ENCODE measurements at places on chromosomes 12 and 14.

DNA sequence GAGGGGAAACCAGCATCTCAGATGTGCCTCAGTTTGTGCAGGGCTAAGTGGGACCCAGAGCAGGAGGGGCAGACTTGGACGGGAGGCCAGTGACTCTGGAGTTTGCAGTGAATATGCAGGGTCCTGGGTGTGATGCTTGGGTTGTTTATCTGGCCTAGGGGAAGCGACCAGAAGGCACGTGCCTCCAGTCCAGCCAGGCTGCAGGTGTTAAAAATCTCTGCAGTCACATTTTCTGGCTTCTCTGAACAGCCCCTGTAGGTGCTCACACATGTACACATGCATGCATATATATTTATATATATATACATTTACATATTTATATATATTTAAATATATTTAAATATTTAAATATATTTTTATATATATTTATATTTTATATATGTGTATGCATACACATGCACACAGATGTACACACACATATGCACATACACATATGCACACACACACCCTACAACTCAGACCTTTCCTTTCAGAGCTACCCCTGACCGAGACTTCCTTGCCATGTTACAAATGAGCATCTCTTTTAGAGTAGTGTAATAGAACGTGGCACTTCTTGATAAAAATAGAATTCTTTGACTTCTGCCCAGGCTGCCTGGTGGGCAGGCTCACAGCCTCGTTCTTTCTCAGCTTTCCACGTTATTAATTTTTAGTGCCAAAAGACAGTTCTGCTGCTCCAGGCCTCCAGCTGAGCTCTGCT, 26.8 kb upstream of the TCL1B start:
- DNase-seq, result no peak
- H3K4me1 ChIP-seq, result no peaks in the 10 kb centered on the region
- H3K27ac ChIP-seq, result no peak overlapping the region
- H3K4me3 ChIP-seq, result no peak overlapping the region
- H3K36me3 ChIP-seq, result no peaks in the 10 kb centered on the region
- H3K27me3 ChIP-seq, result peaks cover 8% of the 10 kb centered on the region

GRCh38 chr12:95191060-95191696, 26.1 kb downstream of the FGD6 start:
- H3K4me1 ChIP-seq, result peaks cover 7% of the 10 kb centered on the region
- no peak for DNase-seq
- no peak overlapping the region for H3K4me3 ChIP-seq
- H3K27ac ChIP-seq, result no peak overlapping the region

- H3K27ac ChIP-seq, result no peak overlapping the region
- DNase-seq, result no peak
Observed at GRCh38 chr12:19778797-19779196, 339.5 kb downstream of the AEBP2 start.

DNA sequence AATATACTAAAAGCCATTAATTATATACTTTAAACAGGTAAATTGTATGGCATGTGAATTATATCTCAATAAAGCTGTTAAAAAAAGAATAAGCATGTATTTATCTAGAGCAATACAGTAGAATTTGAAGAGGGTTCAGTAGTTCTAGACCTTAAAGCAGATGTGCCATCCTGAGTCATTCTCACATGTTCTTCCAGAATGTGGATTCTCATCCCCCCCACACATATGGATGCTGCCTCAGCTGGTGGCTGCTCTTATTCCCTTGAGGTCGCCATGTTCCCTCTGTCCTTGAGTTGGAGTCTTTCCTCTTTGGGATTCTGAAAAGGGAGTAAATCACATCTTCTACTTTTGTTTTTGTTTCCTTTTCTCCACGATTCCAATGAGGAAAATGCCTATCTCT, 321.3 kb downstream of the AEBP2 start:
- no peaks in the 10 kb centered on the region for H3K27me3 ChIP-seq
- no peak for DNase-seq
- H3K4me1 ChIP-seq, result no peaks in the 10 kb centered on the region
- H3K4me3 ChIP-seq, result no peak overlapping the region

DNA sequence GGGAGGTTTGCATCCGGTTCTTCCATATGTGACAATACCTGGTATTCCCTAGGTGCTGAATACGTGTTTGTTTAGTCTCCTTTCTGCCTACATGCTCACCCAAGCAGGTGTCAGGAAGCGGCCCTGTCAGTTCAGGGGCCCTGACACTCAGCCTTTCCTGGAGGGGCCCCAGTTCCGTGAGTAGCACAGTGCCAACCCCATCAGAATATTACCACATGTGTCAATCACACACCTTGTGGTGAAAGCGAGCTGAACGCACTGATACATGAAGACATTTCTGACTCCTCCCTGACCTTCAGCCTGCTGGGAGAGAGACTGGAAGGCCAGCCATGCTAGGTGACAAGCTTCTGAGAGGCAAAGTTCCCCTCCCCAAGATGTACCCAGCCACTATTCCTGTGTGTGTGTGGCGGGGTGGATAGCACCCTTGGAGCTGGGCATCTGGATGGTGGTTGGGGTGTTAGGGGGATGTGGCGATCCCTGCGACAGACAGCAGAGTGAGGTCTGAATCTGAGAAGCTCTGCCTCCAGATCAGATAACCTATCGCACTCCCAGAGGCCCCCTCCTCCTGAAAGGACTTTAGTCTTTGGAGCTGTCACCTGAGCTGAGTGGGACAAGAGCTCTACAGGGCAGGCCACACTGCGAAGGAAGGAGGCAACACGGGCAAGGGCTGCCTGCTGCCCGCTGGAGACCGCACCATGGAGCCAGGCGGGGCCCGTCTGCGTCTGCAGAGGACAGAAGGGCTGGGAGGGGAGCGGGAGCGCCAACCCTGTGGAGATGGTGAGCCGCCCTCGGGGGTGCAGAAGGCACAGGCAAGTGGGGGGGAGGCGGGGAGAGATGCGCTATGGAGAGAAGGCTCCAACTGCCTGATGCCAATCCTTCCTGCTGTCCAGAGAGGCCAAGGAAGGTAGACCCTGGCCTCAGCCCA, at the start of gene SOAT2:
Gene SOAT2 (plus strand): TSS at position 604 of the 925 bp plus-strand sequence. CDS start 92 bp downstream, at position 696.
- H3K27ac ChIP-seq, result no peak within 1 kb of the TSS
- H3K4me1 ChIP-seq, result peaks cover 15% of the 10 kb centered on the region
- no peak for DNase-seq
- H3K36me3 ChIP-seq, result peaks cover 33% of the 10 kb centered on the region
- no peak within 1 kb of the TSS for H3K4me3 ChIP-seq

DNA sequence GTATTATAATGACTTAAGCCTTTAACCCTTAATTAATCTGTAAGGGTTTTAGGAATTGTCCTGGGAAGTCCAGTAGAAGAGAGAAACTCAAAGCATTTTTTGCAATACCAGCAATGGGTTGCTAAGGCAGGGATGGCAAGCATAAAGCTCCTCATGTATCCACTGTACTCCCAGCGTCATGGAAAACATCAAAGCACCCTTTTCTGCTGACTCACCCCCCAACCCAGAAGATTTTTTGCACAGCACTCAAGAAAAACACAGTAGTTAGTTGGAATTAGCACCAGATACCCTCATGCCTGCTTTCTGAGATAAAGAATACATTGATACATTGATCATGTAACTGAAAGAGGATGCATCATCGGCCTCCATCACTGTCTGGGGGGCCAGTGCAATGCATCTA, 199.1 kb upstream of the CNOT2 start:
- no peak overlapping the region for H3K4me3 ChIP-seq
- no peaks in the 10 kb centered on the region for H3K27me3 ChIP-seq
- DNase-seq, result peak; percentile 9
- H3K36me3 ChIP-seq, result no peaks in the 10 kb centered on the region
- H3K27ac ChIP-seq, result no peak overlapping the region
- peaks cover 4% of the 10 kb centered on the region for H3K4me1 ChIP-seq

GRCh38 chr12:40175045-40175444, 49.8 kb upstream of the LRRK2 start:
- no peaks in the 10 kb centered on the region for H3K36me3 ChIP-seq
- no peak for DNase-seq
- no peak overlapping the region for H3K4me3 ChIP-seq
- no peaks in the 10 kb centered on the region for H3K4me1 ChIP-seq

DNA sequence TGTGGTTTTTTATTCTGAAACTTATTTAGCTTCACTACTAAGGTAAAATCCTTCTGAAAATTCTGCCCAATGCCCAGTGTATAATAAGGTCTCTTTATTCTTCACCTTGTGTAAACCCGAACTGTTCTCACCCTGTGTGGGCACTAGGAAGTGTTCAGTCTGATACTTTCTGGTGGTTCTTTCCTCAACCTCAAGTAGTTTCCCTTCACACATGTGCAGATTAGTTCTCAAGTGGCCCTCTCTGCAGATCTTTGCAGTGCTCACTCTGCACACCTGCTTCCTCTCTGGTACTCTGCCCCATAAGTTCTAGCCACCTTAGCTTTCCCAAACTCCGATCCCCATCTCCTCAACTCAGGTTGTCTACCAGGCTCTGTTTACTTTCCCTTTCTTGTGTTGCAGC, 61.6 kb downstream of the RAD51B start:
- no peak for DNase-seq
- H3K36me3 ChIP-seq, result no peaks in the 10 kb centered on the region
- H3K27me3 ChIP-seq, result no peaks in the 10 kb centered on the region
- H3K4me1 ChIP-seq, result no peaks in the 10 kb centered on the region

- no peak overlapping the region for H3K27ac ChIP-seq
- peaks cover 12% of the 10 kb centered on the region for H3K4me1 ChIP-seq
- no peak overlapping the region for H3K4me3 ChIP-seq
- no peak for DNase-seq
- no peaks in the 10 kb centered on the region for H3K27me3 ChIP-seq
Observed at GRCh38 chr14:90610346-90611040, 205.7 kb downstream of the TTC7B start.

DNA sequence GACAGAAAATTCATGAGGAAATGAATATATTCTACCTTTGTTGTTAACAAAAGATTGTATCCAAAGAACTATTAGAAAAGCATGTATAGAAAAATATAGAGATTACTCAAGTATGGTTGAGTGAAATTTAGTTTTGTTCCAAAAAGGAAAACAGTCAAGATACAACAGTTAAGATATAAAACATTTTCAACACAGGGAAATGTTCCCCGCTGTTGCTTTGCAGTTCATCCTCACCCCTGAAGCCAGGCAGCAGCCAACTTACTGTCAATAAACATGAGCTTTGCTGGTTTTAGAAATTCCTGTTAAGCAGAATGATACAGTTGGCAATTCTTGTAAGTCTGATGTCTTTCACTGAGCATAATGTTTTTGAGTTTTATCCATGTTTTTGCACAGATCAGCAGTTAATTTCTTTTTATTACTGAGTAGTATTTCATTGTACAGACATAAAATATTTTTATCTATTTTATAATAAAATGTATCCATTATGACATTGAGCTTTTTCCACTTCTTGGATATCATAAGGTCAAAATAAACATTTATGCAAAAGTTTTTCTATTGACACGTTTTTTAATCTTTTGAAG, 1.2 kb upstream of the CLEC2B start:
- H3K27ac ChIP-seq, result no peak overlapping the region
- peak overlapping the region; percentile 85 for H3K4me3 ChIP-seq
- no peaks in the 10 kb centered on the region for H3K4me1 ChIP-seq
- H3K27me3 ChIP-seq, result no peaks in the 10 kb centered on the region

GRCh38 chr12:46464863-46465262, 92.3 kb upstream of the SLC38A2 start:
- H3K27ac ChIP-seq, result no peak overlapping the region
- H3K4me3 ChIP-seq, result no peak overlapping the region
- H3K27me3 ChIP-seq, result no peaks in the 10 kb centered on the region
- peaks cover 2% of the 10 kb centered on the region for H3K4me1 ChIP-seq
- H3K36me3 ChIP-seq, result no peaks in the 10 kb centered on the region

GRCh38 chr12:42343721-42344120, 17.8 kb downstream of the PPHLN1 start:
- H3K4me3 ChIP-seq, result no peak overlapping the region
- peaks cover 10% of the 10 kb centered on the region for H3K36me3 ChIP-seq
- no peak overlapping the region for H3K27ac ChIP-seq
- no peaks in the 10 kb centered on the region for H3K27me3 ChIP-seq

DNA sequence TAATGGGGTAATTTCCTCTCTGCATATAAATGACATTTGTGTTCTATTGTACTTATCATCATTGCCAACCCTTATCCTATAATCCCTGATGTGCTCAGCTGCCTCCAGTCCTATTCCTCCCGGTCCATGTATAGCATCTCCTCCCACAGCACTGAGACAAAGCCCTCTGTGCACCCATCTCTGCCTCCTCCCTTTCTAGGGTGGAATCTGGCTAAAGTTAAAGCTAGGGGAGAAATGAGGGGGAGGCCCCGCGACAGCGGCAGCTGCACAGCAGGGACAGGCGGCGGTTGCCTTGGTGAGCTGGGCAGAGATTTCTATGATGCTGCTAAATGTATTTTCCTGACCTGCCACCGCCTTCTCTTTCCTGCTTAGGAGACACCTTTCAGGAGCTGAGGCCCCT, 12.8 kb upstream of the ZDHHC22 start:
- H3K4me1 ChIP-seq, result peaks cover 10% of the 10 kb centered on the region
- H3K36me3 ChIP-seq, result no peaks in the 10 kb centered on the region
- peaks cover 49% of the 10 kb centered on the region for H3K27me3 ChIP-seq
- no peak overlapping the region for H3K4me3 ChIP-seq
- DNase-seq, result no peak

DNA sequence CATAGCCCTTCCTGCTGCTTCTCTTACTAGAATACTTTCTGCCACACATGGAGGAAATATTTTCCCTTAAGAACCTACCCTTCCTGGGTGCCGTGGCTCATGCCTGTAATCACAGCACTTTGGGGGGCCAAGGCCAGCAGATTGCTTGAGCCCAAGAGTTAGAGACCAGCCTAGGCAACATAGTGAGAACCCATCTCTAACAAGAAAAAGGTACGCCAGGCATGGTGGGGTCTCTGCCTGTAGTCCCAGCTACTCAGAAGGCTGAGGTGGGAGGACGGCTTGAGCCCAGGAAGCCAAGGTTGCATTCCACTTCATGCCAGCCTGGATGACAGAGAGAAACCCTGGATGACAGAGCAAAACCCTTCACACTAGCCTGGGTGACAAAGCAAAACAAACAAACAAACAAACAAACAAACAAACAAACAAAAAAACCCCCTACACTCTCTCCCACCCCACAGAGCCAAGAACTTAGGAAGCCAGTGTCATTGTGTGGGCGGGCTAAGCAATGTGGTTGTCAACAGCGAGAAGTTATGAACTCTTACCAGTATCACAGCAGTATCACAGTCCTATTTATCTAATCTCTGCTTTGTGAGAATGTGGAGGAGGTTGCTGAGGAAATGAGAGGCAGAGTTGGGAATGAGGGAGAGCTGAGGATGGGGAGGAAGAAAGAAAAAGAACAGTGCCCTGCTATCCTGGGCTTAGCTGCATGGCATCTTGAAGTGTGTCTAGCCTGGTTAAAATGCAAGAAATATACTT, 53.8 kb upstream of the CLEC14A start:
- H3K36me3 ChIP-seq, result no peaks in the 10 kb centered on the region
- H3K4me3 ChIP-seq, result no peak overlapping the region
- no peaks in the 10 kb centered on the region for H3K4me1 ChIP-seq
- no peaks in the 10 kb centered on the region for H3K27me3 ChIP-seq
- H3K27ac ChIP-seq, result no peak overlapping the region

GRCh38 chr12:112862636-112863290, 44.0 kb upstream of the OAS1 start:
- H3K27ac ChIP-seq, result no peak overlapping the region
- H3K4me3 ChIP-seq, result no peak overlapping the region
- H3K27me3 ChIP-seq, result peaks cover 64% of the 10 kb centered on the region
- H3K4me1 ChIP-seq, result no peaks in the 10 kb centered on the region
- no peaks in the 10 kb centered on the region for H3K36me3 ChIP-seq
- no peak for DNase-seq

All from mesenchymal stem cell (in vitro differentiated cells and primary cell).